ENCODE measurements at places on chromosomes 4 and X.

GRCh38 chr4:80207172-80207583, 9.9 kb downstream of the PRDM8 start:
- no peak for DNase-seq
- H3K27me3 ChIP-seq = no peaks in the 10 kb centered on the region
- H3K27ac ChIP-seq = no peak overlapping the region

DNA sequence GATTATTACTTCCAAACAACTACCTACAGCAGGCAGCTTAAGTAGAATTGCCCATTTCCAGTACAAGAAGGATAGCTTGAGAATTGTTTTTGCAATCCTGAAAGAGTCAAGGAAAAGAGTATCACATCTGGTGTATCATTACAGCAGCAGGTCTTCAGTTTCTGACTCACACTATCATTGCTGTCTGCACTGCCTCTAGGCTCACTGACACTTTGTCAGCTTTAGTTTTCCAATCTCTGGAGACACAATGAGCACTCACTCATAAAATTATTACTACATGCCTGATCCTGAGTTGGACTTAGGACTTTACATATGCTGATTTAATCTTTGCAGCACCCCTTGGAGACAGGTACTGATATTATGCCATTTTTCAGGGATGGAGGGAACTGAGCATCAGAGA, 244.6 kb upstream of the BOD1L1 start:
- H3K4me3 ChIP-seq = no peak overlapping the region
- H3K36me3 ChIP-seq = no peaks in the 10 kb centered on the region
- H3K27me3 ChIP-seq = no peaks in the 10 kb centered on the region
- no peak for DNase-seq

- no peak overlapping the region for H3K4me3 ChIP-seq
- H3K36me3 ChIP-seq = no peaks in the 10 kb centered on the region
- no peak overlapping the region for H3K27ac ChIP-seq
- DNase-seq = no peak
These were observed 28.6 kb upstream of the TAF9B start for GRCh38 chrX:78168065-78168464.

GRCh38 chr4:36835246-36835645, 409.3 kb upstream of the NWD2 start:
- no peak for DNase-seq
- no peaks in the 10 kb centered on the region for H3K4me1 ChIP-seq
- no peaks in the 10 kb centered on the region for H3K36me3 ChIP-seq
- H3K27ac ChIP-seq = no peak overlapping the region
- H3K4me3 ChIP-seq = no peak overlapping the region

DNA sequence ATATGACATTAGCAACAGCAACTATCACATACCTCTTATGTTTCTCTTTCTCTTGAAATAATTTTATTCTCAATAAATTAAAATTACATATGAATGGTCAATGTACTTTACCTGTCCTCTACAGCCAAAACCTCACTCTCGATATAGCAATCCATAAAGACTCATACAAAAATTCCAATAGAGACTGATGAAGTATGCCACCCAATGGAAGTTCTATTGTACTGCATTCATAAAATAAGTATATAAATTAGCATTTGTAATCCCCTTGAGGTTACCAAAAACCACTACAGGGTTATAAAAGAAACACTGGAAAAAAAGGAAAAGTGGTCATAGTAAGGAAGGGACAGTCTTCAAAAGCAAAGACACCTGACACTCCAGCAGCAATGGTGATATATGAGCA, 32.8 kb downstream of the CLDN2 start:
- no peak overlapping the region for H3K4me3 ChIP-seq
- no peaks in the 10 kb centered on the region for H3K4me1 ChIP-seq
- DNase-seq = no peak
- no peak overlapping the region for H3K27ac ChIP-seq

- H3K4me3 ChIP-seq = no peak overlapping the region
- no peaks in the 10 kb centered on the region for H3K27me3 ChIP-seq
- DNase-seq = no peak
- H3K4me1 ChIP-seq = peaks cover 36% of the 10 kb centered on the region
These were observed 20.3 kb upstream of the ASMTL start for GRCh38 chrX:1472975-1473374.

DNA sequence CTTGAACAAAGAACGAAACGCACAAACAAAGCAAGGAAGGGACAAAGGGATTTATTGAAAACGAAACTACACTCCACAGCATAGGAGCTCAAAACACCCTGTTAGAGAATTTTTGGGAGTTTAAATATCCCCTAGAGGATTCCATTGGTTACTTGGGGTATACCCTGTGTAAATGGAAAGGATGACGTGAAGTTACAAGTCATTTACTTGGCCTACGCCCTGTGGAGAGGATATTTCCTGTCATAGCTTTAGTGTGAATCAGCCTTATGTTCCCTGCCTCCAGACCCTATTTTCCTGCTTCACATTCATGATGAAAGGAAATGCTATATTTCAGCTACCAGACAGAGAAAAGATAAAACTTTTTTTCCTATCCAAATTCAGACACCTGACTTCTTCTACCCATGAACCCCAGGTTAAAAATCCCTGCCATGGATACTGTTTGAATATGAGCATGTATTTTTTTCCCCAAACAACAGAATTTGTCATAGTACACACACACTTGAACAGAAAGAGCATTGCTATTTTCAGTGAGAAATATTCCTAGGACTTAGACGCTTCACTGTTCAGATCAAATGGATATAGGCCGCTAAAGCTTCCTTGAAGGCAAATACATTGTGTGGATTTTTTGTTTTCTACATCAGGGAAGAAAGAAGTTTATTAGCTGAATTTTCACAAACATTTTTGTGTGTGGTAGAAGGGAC, 20.4 kb downstream of the PIN4 start:
- H3K27me3 ChIP-seq = no peaks in the 10 kb centered on the region
- no peak overlapping the region for H3K4me3 ChIP-seq
- DNase-seq = no peak
- H3K27ac ChIP-seq = no peak overlapping the region
- H3K36me3 ChIP-seq = no peaks in the 10 kb centered on the region
- H3K4me1 ChIP-seq = no peaks in the 10 kb centered on the region

GRCh38 chr4:2792396-2792710, 532 bp upstream of the SH3BP2 start:
- H3K27me3 ChIP-seq = no peaks in the 10 kb centered on the region
- no peaks in the 10 kb centered on the region for H3K36me3 ChIP-seq
- no peak overlapping the region for H3K4me3 ChIP-seq
- peaks cover 34% of the 10 kb centered on the region for H3K4me1 ChIP-seq

GRCh38 chr4:73902817-73903547, 33.8 kb downstream of the CXCL1 start:
- H3K36me3 ChIP-seq = no peaks in the 10 kb centered on the region
- no peak for DNase-seq
- H3K4me3 ChIP-seq = no peak overlapping the region
- no peak overlapping the region for H3K27ac ChIP-seq
- H3K4me1 ChIP-seq = no peaks in the 10 kb centered on the region

DNA sequence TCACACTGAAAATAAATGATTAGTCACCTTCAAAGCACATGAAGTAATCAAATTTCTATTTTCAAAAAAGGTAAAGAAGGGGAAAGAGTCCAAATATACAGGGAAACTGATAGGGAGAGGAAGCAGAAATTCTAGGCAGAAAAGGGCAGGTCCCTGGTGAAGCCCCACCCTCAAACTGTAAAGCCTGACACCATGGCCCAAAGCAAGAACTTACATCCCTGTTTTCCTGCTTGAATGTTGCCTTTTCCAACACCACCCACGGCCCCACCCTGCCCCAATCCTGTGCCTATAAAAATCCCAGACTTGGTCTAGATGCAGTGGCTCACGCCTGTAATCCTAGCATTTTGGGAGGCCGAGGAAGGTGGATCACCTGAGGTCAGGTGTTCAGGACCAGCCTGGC, 361.8 kb downstream of the PPP3CA start:
- DNase-seq = no peak
- H3K27me3 ChIP-seq = no peaks in the 10 kb centered on the region
- no peak overlapping the region for H3K4me3 ChIP-seq
- no peak overlapping the region for H3K27ac ChIP-seq
- H3K4me1 ChIP-seq = no peaks in the 10 kb centered on the region

GRCh38 chr4:74438661-74439060, 6.3 kb upstream of the AREG start:
- H3K4me3 ChIP-seq = no peak overlapping the region
- no peaks in the 10 kb centered on the region for H3K36me3 ChIP-seq
- no peak for DNase-seq
- H3K27me3 ChIP-seq = no peaks in the 10 kb centered on the region
- H3K27ac ChIP-seq = no peak overlapping the region
- no peaks in the 10 kb centered on the region for H3K4me1 ChIP-seq

DNA sequence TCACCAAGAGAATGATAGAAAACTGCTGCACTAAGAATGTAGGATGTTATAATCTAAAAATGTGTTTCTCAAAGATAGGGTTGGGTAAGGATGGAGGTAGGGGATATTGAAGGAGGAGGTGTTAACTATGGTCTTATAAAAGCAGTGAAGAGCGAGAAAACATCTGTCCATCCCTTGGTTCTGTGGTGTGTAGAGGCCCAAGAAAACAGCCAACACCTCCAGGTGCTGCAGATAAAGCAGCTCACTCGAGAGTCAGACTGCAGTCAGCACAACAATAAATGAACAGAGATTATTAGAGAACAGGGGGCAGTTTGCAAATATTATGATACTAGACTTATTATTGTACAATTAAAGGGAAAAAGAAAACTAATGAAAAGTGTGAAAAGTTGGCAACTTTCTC, 141.5 kb downstream of the CAMK2D start:
- H3K36me3 ChIP-seq = no peaks in the 10 kb centered on the region
- no peaks in the 10 kb centered on the region for H3K4me1 ChIP-seq
- no peak for DNase-seq
- no peaks in the 10 kb centered on the region for H3K27me3 ChIP-seq

DNA sequence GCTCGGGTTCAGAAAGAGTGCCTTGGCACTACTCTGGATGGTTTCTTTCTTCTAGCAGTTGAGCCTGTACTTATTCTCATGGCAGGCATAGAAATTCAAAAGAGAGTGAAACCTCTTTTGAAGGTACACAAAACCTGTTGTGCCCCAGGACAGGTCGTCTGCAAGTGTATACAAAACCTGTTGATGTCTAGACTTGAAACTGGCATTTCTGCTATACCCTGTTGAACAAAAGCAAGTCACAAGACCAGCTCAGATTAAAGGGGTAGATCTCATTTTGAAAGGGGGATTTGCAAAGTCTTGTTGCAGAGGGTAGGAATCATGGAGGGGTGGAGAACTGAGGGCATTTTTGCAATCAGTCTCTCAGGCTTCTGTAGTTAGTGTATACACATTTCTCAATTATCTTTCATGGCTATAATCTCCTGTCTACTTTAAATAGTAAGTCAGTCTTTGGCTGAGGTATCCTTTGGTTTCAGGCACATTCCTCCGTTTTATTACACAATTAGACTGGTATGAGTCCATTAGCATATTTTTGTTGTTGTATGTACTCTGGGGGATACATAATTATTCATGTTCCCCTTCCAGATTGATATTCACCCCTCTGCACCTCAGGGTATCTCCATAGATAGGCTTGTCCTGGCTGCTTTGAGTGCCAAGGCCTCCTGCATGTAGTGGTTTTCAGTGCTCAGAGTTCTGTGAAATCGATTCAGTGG, 251.4 kb downstream of the DTHD1 start:
- no peaks in the 10 kb centered on the region for H3K27me3 ChIP-seq
- no peaks in the 10 kb centered on the region for H3K4me1 ChIP-seq
- H3K4me3 ChIP-seq = no peak overlapping the region
- H3K36me3 ChIP-seq = no peaks in the 10 kb centered on the region
- no peak overlapping the region for H3K27ac ChIP-seq

DNA sequence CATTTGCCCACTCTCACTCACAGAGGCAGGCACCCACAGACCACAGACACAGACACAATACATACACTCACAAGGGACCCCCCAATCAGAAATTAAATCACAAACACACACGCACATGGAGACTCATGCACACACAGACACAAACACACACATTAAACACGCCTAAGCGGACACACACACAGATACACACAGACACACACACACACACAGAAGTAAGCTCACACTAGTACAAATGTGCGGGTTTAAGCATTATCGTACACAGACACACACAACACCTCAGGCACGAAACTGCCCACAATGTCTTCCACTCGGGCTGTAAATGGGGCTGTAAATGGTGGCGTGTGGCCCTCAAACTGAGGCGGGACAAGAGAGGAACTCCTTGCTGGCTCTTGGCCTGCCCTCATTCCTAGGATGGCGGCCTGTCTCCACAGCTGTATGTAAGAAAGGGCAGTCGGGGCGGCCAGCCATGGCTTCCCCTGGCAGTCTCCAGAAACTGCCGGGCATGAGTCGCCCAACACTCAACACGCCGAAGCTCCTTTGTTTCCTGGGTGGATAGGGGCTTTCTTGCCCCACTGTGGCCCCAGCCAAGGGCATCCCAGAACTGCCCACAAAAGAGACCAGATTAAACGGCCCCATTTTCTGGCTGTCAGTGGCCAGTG, 53.9 kb downstream of the NBDY start:
- H3K4me3 ChIP-seq = peak overlapping the region; percentile 37
- H3K36me3 ChIP-seq = peaks cover 3% of the 10 kb centered on the region
- DNase-seq = no peak
- no peaks in the 10 kb centered on the region for H3K4me1 ChIP-seq
- no peak overlapping the region for H3K27ac ChIP-seq

GRCh38 chr4:2650276-2650675, 105.9 kb downstream of the TNIP2 start:
- H3K27me3 ChIP-seq = no peaks in the 10 kb centered on the region
- peaks cover 3% of the 10 kb centered on the region for H3K4me1 ChIP-seq
- no peak overlapping the region for H3K27ac ChIP-seq
- H3K4me3 ChIP-seq = no peak overlapping the region
- no peak for DNase-seq

DNA sequence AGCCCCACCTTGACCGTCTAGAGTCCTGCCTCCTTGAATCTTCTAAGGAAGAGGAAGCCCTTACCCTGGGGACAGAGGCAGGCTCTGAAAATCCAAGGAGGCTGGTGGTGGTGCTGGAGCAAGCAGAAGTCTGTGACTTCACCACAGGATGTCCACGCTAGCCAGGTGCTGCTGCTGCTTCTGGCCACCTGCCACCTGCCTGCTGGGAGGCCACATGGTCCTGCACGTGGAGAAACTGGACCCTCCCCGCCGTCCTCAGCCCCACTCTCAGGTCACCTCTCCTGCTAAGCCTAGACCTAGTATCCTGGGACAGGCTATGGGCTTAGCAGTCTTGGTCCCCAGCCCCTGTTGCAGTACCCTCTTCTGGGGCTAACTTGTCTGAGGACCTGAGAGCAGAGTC, 15.8 kb downstream of the TMEM31 start:
- no peak overlapping the region for H3K4me3 ChIP-seq
- H3K36me3 ChIP-seq = no peaks in the 10 kb centered on the region
- H3K27ac ChIP-seq = no peak overlapping the region
- H3K4me1 ChIP-seq = no peaks in the 10 kb centered on the region
- no peak for DNase-seq
- H3K27me3 ChIP-seq = no peaks in the 10 kb centered on the region

- DNase-seq = no peak
- H3K27me3 ChIP-seq = no peaks in the 10 kb centered on the region
- peaks cover 25% of the 10 kb centered on the region for H3K36me3 ChIP-seq
- H3K4me3 ChIP-seq = no peak overlapping the region
- no peak overlapping the region for H3K27ac ChIP-seq
These were observed 31.7 kb downstream of the TXK start for GRCh38 chr4:48102303-48102702.
